ENCODE measurements at places on chromosomes 4 and X.

DNA sequence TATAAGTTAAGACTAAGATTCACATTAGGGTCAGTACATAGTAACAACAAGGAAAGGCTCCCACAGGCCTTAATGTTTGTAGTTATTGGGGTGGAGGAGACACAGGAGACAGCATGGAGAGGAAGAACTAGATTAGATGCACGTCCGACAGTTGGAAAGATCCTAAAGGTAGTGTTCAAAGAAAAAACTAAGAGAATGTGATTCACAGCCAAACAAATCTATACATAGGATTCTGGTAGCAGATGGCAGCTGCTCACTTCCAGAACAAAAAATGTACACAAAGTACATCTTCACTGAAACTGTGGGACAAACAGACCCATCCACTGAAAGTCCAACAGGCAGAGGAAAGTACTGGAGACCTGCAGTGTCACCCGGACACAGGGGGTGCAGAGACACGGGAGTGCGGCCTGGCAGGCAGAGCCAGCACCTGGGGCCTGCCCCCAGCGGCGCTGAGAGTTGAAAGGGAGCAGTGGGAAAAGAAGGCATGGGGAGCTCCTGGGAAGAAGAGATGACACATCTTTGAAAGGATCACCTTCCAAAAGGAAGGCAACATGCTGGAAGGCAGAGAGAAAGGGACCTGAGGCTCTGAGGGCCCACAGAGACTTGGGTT is 40.0 kb downstream of the NELFA start:
- DNase-seq = no peak

GRCh38 chrX:38426785-38427184 is 74.4 kb downstream of the OTC start:
- DNase-seq = no peak

DNA sequence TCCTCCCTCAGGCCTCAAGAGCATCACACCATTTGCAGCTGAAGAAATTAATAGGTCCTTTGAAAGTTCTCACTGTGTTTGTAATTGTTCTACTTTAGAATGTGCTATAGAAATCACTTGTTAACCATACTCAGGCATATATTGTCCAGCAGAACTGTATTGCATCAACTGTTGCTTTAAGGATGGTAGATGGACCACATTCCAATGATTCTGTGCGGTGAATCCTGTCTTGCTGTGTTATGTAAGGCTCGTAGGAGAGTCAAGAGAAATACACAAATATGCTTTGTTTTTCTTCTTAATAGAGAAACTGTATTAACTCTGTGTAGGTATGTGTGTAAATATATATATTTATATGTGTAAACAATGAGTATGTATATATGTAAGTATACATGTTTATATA is 6.3 kb upstream of the ADGRA3 start:
- no peak for DNase-seq

GRCh38 chr4:127622621-127622920 is 10.2 kb upstream of the INTU start:
- DNase-seq = no peak

GRCh38 chr4:110164251-110164650 is 34.2 kb downstream of the ELOVL6 start:
- DNase-seq = no peak

GRCh38 chrX:53642337-53642736 is 44.2 kb downstream of the HUWE1 start:
- DNase-seq = no peak

DNA sequence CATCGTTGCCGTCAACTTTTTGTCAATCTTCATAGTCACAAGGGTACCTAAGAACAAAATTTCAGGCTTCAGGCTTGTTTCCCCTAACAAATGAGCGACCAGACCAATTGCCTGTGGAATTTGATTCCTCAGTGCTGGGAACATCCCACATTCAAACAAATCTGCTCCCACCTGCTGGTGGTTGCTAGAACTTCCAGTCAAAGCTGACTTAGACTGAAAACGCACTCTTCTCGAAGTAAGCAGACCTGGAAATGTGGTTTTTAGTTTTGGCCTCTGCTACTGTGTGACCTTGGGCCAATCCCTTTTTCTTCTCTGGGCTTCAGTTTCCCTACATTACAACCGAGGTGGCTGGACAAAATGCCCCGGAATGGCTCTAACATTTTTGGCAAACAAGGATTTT is 1.8 kb upstream of the GABRQ start:
- peak; percentile 40 for DNase-seq

- no peak for DNase-seq
These were observed 15.9 kb downstream of the CTAG1A start for GRCh38 chrX:154600759-154601374.

DNA sequence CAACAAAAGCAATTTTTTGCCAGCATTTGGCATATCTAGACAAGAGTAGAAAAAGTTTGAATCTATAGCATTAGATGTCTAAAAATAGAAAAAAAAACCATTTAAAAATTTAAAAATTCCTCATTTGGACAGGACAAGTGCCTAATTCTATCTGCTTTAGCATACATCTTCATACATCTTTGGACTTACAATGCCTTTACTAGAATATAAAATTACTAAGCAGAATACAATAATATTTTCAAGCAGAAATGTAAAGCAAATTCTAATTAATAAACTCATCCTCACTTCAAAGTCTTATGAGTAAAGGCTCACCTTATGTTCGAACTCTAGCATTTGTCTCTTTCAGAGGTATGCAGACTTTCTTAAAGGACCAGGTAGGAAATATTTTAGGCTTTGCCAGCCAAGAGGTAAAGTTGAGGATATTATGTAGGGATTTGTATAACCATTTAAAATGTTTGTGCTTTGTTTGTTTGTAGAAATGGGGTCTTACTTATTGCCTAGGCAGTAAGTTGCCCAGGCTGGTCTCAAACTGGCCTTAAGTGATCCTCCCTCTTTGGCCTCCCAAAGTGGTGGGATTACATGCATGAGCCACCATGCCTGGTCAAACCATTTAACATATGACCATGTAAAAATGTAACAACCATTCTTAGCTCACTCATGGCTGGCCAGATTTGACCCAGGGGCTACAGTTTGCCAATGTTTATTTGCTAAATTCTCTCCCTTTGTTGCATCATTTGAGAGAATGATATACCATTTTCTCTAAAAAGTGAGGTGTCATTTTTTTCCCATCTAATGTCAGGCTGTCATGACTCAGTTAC is 29.1 kb downstream of the UGDH start:
- DNase-seq = no peak

GRCh38 chr4:71113294-71113693 is 119.8 kb downstream of the DCK start:
- no peak for DNase-seq

DNA sequence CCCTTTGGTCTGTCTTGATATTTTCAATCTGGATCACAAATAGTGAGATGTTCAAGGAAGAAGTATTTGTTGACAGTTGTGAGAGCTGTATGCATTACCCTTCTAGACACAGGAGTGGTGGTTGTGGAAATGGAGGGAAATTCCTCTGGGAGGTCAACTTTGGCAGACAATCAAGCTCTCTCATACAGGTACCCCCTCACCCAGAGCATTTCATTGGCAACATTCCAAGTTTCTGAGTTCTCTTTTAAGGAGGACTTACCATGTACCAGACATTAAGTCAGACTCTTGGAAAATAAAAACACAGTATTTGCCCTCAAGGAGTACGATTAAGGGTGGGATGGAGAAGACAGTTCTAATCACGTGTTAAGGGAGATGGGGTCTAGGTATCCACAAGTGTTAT is 45.3 kb downstream of the KLHL15 start:
- no peak for DNase-seq

- DNase-seq = no peak
These were observed 188.7 kb upstream of the PSAPL1 start for GRCh38 chr4:7623468-7623867.

- peak; percentile 55 for DNase-seq
These were observed 7.1 kb downstream of the RASL11B start for GRCh38 chr4:52869196-52869595.

DNA sequence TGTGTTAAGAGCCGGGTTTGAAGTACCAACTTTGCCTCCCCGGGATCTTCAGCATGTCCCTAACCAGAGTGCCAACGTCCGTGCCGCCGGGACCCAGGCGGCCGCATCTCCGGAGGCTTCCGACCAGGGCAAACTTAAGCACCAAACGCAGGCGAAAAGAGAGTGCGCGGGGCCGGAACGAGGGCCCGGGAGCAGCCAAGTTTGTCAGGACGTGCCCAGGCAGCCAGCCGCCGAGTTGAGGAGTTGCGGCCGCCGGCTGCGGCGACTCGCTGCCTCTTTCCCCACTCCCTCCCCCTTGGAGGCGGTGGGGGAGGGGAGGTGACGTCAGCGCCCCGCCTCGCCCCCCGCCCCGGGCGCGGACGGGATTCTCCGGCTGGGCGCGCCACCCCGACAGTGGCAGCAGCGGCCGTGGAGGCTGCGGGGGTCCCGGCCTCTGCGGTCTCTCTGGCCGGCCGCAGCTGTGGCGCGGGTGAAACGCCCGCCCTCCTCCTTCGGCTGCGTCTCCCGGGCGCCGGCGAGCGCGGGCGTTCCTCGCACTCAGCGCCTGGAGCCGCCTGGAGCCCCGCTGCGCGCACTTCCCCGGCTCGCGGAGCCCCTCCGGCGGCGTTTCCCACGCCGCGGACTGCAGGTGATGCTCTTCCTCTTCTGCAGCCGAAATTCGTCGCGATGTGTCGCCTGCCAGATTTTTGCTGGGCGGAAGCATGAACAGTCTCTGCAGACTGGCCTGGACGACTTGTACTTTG is 2.9 kb upstream of the FAT1 start:
- DNase-seq = peak; percentile 24

GRCh38 chr4:156422576-156422975 is 468.9 kb upstream of the CTSO start:
- no peak for DNase-seq

DNA sequence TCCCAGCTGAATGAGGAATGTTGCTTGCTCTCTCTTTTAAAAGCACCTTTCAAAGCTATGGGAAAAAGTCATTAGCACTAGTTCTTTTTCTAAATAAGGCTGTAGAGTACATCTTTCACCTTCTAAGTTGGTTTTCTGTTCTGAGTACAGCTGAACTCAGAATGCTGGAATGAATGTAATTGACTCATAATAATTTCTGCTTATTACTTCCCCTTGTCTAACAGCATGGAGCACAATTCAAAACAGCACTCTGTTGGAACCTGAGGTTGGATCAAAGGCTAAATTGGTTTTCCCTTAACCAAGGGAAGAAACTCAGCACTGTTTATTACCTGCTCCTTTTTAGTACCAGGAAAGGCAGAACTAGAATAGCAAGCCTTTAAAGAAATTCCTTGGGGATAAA is 33.5 kb upstream of the CYP2U1 start:
- DNase-seq = no peak

DNA sequence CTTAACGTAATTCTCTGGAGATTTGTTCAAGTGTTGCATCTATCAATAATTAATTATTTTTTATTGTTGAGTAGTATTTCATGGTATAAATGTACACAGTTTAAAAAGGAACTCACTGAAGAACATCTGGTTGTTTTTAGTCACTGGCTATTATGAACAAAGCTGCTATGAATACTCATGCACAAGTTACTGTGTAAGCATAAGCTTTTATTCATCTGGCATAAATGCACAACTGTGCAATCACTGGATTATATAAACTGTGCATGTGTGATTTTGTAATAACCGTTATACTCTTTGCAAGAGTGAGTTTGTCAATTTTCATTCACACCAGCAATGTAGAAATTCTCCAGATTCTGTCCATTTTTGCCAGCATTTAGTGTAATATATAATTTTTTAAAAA is 43.8 kb upstream of the UBQLN2 start:
- no peak for DNase-seq

- DNase-seq = peak; percentile 77
These were observed 661 bp downstream of the SPIN4 start for GRCh38 chrX:63350465-63350877.

DNA sequence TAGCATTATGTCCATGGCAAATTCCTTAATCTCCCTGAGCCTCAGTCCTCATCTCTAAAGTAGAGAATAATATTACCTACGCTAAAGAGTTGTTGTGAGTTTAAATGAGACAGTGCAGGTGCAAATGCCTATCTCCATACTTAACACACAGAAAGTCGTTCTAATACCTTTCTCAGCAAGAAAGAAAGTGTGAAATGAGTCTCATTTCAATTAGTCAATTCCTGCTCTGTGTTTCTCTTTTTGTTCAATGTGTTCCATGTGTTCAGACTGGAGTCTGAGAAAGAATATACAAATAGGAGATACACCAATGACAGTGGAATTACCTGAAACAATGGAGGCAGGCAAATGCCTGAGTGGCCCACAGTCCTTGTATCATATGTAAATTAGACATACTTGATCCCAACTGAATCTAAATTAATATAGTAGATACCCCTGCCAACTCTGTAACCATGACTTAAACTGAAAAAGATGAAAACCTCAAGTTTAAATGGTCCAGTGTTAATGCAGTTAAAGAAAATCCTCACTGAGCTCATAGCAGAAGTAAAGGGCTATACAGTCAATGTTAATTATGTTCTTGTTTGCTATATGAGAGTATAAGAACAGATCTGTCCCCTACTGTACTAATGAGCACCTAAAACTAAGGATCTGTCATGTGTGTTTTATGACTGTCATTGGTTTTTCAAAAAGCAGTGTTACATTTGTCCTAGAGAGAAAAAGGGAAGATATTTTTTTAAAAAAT is 68.2 kb downstream of the GPC3 start:
- no peak for DNase-seq

DNA sequence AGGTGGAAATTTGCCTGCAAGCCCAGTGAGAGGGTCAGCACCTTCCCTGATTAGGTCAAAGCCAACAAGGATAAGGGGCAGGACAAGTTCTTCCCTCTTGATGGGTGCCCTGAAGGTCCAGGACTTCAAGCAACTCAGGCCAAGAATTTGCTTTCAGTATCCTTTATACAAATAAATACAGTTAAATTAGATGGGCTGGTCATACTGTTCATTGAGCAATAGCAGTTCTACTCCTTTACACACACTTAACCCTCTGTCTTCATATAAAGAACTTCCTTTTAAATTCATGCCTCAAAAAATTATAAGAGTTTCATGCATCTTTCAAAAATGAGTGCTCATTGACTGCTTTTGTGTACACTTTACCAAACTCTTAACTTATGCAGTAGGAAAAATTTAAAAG is 392.0 kb downstream of the SPRY1 start:
- no peak for DNase-seq

DNA sequence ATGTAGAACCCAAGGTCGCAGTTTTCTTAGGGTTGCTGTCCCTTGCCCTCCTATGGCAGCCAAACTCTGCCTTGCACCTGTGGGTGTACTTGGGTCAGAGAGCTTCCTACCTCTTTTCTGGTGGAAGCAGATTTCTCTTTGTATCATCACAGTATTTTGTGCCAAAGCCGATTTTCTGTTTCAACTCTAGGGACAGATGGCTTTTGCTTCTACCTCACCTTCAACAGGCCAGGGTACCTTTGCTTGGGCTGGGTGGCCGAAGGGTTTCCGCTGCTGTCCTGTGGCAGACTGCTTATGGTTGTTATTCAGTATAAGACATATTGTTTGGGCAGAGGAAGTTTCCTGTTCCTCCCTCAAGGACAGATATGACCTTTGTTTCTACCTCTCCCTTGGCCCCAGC is 22.4 kb downstream of the NEIL3 start:
- no peak for DNase-seq

GRCh38 chr4:6443035-6444023 is 29.1 kb downstream of the PPP2R2C start:
- no peak for DNase-seq

GRCh38 chr4:79047316-79047715 is 108.1 kb upstream of the PAQR3 start:
- no peak for DNase-seq
